Activated T-helper 9 cell treated with anti-CD3 and anti-CD28 coated beads, Interleukin-2, amount 50 U/mL, for 16 hours (primary cell): ENCODE measurements at places on chromosomes 1 and 21.

DNA sequence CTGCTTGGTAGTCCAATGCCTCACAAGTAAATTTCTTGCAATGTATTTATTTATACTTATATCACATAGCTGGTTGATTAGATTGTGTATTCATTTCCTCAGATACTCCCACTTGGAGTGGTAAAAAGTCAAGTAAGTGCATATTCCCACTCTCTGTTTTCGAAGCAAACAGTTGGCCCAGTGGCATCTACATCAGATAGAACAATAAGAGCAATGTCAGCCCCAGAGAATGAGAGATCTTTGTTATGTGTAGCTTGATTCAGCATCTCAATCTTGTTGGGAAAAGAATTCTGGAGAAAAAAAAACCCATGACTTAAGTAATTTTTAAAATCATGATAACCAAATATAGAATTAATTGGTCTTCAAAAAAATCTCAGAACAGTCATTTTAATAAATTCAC, 25.5 kb downstream of the RGL1 start:
- no peak for DNase-seq

DNA sequence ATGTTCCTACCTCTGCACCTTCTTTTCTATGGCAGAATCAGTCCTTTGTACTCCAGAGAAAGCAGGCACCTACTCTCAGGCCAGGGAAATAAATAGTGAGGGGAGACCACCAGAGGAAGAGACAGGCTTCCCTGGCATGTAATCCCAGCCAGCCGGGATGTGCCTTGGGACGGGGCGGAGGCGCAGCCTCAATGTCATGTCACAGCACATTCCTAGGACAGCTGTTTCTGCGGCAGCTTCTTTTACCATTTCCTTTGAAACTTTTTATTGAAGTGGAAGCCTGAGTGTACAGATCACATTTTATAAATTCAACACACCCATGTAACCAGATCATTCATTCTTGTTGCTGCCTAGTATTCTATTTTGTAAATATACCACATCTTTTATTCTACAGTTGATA, 67.9 kb upstream of the ZNF326 start:
- DNase-seq: no peak

GRCh38 chr1:221834698-221835513, 93.0 kb upstream of the DUSP10 start:
- DNase-seq: no peak

DNA sequence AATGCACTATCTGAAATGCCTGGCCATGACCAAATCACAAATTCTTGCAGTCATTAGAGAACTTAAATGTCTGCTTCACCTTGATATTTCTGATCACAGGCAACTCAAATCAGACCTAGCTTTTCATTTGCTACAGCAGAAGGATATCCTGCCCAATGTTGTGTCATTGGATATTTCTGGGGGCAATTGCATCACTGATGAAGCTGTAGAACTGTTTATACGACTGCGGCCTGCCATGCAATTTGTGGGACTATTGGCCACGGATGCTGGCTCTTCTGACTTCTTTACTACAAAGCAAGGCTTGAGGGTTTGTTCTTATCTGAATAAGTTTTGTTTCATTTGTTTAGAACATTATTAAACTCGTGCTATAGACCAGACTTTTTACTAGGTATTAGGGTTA, 14.9 kb downstream of the ZYG11A start:
- DNase-seq: no peak

GRCh38 chr1:147651466-147651865, 18.9 kb downstream of the ACP6 start:
- no peak for DNase-seq

- DNase-seq: peak; percentile 23
These were observed 6.3 kb downstream of the HPCA start for GRCh38 chr1:32892368-32893197.

DNA sequence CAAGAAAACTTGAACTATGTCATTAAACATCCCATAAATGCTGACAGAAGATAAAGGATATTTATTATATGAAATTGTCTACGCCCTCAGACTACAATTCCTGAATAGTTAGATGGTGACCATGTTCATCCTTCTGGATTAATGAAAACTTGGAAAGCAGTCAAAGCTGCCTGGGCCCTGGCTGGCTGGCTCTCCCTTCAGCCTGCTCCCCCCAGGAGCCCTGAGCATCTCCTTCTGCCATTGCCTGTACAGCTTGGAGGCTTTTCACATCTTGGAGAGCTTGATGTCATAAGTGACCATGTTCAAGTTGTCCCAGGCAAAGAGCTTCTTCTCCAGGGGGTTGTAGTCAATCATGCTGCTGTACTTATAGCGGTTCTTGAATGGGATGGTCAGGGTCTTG, 13.6 kb downstream of the MYOCOS start:
- DNase-seq: no peak

DNA sequence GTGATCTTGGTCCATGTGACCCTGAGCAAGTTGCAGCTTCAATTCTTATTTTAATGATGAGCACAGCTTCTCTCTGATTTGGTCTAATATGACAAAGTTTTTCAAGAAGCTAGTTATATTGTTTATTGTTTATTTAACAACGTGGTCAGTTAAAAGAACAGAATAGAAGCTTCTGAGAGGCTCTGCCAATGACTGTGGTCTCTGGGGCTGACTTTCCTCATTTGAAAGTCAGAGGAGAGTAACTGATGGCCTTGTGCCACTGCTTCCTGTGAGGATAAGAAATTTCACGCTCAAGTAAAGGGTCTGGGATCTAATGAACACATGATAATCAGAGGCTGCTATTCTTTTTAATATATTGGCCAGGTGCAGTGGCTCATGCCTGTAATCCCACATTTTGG, 7.3 kb downstream of the HHIPL2 start:
- DNase-seq: no peak

GRCh38 chr1:13585612-13585991, 2.0 kb downstream of the PDPN start:
- no peak for DNase-seq

DNA sequence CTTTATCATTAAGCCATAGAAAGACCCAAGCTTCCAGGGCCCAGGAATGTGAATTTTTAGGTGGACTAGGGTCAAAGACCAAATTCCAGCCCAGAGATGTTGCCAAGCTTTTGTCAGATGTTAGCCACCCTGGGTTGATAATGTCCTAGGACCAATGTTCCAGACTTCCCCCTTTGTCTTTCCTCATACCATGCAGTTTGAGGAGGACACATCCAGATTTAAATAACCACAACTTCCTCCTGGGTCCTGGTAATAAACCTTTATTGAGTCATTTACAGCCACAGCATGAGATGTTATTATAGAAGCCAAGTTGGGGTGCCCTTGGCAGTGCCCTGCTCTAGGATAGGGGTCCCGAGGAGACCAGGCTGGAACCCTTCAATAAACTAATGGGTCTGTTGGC, 5.9 kb downstream of the TNR start:
- no peak for DNase-seq

GRCh38 chr1:222818171-222818570, 3.3 kb downstream of the DISP1 start:
- no peak for DNase-seq

GRCh38 chr1:52574594-52574993, 21.7 kb upstream of the TUT4 start:
- DNase-seq: no peak

GRCh38 chr1:161706113-161706481, 932 bp upstream of the FCRLA start:
- DNase-seq: no peak

- DNase-seq: no peak
These were observed 77.4 kb downstream of the APP start for GRCh38 chr21:26093122-26093521.

DNA sequence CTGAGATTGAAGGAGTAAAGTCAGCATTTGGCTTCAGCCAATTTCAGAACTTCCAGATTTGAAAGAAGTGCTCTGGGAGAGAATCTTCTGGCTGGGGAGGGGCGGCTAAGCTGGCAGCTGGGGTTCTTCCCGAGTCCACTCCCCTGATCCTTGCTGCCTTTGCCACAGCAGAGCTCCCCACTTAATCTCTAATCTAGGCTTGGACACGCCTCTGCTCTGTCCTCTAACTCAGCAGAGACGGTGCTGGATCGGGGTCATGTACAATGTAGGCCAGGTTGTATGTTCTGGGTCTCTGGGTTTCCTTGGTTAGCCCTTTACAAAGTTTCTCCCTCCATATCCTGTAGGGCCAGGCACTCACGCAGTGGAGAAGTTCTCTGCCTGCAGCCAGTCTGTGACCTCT, 10.1 kb upstream of the GSTM3 start:
- DNase-seq: no peak
